ENCODE measurements at places on chromosomes 12 and 14.

DNA sequence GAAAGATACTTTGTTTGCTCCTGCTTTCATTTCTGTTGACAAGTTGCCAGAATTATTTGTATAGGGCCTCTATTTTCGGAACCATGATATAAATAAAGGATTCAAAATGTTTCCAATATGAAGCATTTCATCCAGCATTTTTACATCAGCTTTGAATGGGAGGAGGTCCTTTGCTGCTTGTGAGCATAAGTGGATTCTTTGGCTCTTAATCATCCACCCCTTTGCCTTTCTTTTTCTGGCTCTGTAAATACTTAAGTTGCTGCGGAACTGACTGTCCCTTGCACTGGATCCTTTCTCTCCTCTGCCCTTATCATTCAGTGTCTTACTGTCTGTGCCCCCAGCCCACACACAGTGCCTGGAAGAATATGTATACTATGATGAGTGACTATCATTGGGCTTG is 357.3 kb upstream of the RGS6 start:
- no peak overlapping the region for H3K4me3 ChIP-seq
- H3K36me3 ChIP-seq: no peaks in the 10 kb centered on the region
- H3K27ac ChIP-seq: no peak overlapping the region
- peaks cover 5% of the 10 kb centered on the region for H3K4me1 ChIP-seq

GRCh38 chr14:81432219-81432661 is 32.1 kb upstream of the STON2 start:
- H3K36me3 ChIP-seq: no peaks in the 10 kb centered on the region
- H3K4me3 ChIP-seq: peak overlapping the region; percentile 99
- peaks cover 10% of the 10 kb centered on the region for H3K27me3 ChIP-seq

GRCh38 chr12:9049520-9050133 is 60.3 kb downstream of the KLRG1 start:
- H3K4me3 ChIP-seq: no peak overlapping the region
- no peaks in the 10 kb centered on the region for H3K27me3 ChIP-seq
- H3K36me3 ChIP-seq: peaks cover 6% of the 10 kb centered on the region
- no peak overlapping the region for H3K27ac ChIP-seq
- H3K4me1 ChIP-seq: no peaks in the 10 kb centered on the region

GRCh38 chr12:31728917-31729640 is at the start of gene AMN1:
TSS of gene AMN1 (minus strand) at chr12:31729021. CDS start at chr12:31729008, 13 bp downstream.
- H3K4me1 ChIP-seq: peaks cover 3% of the 10 kb centered on the region
- peak within 1 kb of the TSS; percentile 97 for H3K4me3 ChIP-seq
- H3K27ac ChIP-seq: peak within 1 kb of the TSS; percentile 96
- peaks cover 8% of the 10 kb centered on the region for H3K27me3 ChIP-seq
- no peaks in the 10 kb centered on the region for H3K36me3 ChIP-seq
- peak; percentile 99 for DNase-seq

GRCh38 chr12:126419131-126419530 is 1353.9 kb downstream of the AACS start:
- no peak overlapping the region for H3K4me3 ChIP-seq
- H3K36me3 ChIP-seq: no peaks in the 10 kb centered on the region
- H3K27ac ChIP-seq: no peak overlapping the region
- no peaks in the 10 kb centered on the region for H3K27me3 ChIP-seq

- H3K4me1 ChIP-seq: no peaks in the 10 kb centered on the region
- DNase-seq: no peak
- H3K27ac ChIP-seq: no peak overlapping the region
- H3K4me3 ChIP-seq: no peak overlapping the region
- no peaks in the 10 kb centered on the region for H3K36me3 ChIP-seq
- peaks cover 5% of the 10 kb centered on the region for H3K27me3 ChIP-seq
Observed at GRCh38 chr12:108368089-108368488, 29.0 kb upstream of the CMKLR1 start.
